ENCODE measurements at places on chromosomes 4 and X.

DNA sequence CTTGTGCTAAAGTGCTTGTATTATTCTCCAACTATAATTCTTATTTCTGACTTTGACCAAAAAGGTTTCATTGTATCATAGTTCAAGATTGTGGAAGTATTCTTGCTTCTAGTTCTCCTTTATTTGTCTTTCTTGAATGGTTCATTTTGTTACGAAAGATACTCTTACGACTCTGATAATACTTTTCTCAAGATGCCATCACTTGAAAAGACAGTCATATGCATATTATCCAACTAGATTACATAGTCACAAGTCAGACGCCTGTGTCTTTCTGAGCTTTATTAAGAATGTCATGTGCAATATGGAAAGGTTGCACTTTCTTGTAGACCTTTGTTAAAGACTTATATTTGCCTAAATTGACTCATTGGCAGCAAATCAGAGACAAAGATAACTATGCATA is 71.4 kb upstream of the HPGD start:
- H3K27me3 ChIP-seq, result no peaks in the 10 kb centered on the region
- H3K4me1 ChIP-seq, result no peaks in the 10 kb centered on the region
- no peaks in the 10 kb centered on the region for H3K36me3 ChIP-seq
- no peak overlapping the region for H3K4me3 ChIP-seq
- no peak for DNase-seq

GRCh38 chr4:41256131-41256739 is 493 bp upstream of the UCHL1 start:
- peaks cover 2% of the 10 kb centered on the region for H3K4me1 ChIP-seq
- H3K27me3 ChIP-seq, result peaks cover 2% of the 10 kb centered on the region
- no peaks in the 10 kb centered on the region for H3K36me3 ChIP-seq
- H3K27ac ChIP-seq, result no peak overlapping the region

GRCh38 chr4:123386609-123387008 is 10.0 kb upstream of the SPRY1 start:
- no peaks in the 10 kb centered on the region for H3K27me3 ChIP-seq
- no peaks in the 10 kb centered on the region for H3K36me3 ChIP-seq
- DNase-seq, result no peak
- H3K4me1 ChIP-seq, result no peaks in the 10 kb centered on the region
- H3K27ac ChIP-seq, result no peak overlapping the region

GRCh38 chr4:171956678-171957077 is 143.5 kb downstream of the GALNTL6 start:
- H3K27me3 ChIP-seq, result no peaks in the 10 kb centered on the region
- H3K4me1 ChIP-seq, result no peaks in the 10 kb centered on the region
- no peaks in the 10 kb centered on the region for H3K36me3 ChIP-seq
- no peak overlapping the region for H3K27ac ChIP-seq
- DNase-seq, result no peak
- no peak overlapping the region for H3K4me3 ChIP-seq

- DNase-seq, result no peak
- H3K4me1 ChIP-seq, result no peaks in the 10 kb centered on the region
- no peaks in the 10 kb centered on the region for H3K27me3 ChIP-seq
- H3K36me3 ChIP-seq, result no peaks in the 10 kb centered on the region
These were observed 46.2 kb downstream of the GSX2 start for GRCh38 chr4:54146139-54146538.

DNA sequence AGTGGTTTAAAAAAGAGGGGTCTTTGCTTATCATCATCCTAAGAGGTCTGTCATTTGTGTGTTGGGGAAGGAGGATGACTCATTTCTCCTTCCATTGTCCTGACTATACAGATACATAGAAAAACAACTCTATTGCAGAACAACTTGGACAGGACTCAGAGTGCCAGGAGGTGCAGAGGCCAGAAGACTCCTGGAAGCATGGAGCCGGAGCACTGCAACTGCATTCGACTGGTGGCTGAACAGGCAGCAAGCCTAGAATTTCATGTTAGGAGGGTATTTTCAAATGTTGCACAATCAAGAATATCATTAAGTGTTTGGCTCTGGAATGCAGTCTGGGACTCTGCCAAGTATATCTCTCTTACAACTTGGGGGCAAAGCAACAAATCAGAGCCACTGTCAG is 35.0 kb upstream of the MAML3 start:
- peaks cover 6% of the 10 kb centered on the region for H3K4me1 ChIP-seq
- peak; percentile 15 for DNase-seq
- no peaks in the 10 kb centered on the region for H3K27me3 ChIP-seq
- H3K4me3 ChIP-seq, result no peak overlapping the region
- H3K27ac ChIP-seq, result no peak overlapping the region

DNA sequence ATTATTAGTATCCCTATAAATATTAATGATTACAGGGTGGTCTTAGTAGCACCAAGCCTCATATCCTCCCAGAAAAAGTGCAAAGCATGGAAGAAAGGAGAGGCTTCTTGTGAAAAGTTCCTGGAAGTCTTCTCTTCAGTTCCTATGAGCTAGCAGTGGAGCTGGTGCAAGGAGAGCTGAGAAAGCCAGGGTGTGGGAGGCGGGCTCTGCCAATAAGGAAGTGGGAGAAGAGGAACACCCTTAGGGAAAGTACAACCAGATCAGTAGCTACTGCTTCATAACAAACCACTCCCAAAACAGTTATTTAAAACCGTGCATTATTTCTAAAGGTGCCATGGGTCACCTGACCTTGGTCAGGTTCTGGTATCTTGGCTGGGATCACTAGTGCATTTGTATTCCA is 72.4 kb downstream of the MAP9 start:
- H3K4me1 ChIP-seq, result no peaks in the 10 kb centered on the region
- no peaks in the 10 kb centered on the region for H3K36me3 ChIP-seq
- no peak overlapping the region for H3K4me3 ChIP-seq
- H3K27me3 ChIP-seq, result no peaks in the 10 kb centered on the region
- no peak overlapping the region for H3K27ac ChIP-seq

DNA sequence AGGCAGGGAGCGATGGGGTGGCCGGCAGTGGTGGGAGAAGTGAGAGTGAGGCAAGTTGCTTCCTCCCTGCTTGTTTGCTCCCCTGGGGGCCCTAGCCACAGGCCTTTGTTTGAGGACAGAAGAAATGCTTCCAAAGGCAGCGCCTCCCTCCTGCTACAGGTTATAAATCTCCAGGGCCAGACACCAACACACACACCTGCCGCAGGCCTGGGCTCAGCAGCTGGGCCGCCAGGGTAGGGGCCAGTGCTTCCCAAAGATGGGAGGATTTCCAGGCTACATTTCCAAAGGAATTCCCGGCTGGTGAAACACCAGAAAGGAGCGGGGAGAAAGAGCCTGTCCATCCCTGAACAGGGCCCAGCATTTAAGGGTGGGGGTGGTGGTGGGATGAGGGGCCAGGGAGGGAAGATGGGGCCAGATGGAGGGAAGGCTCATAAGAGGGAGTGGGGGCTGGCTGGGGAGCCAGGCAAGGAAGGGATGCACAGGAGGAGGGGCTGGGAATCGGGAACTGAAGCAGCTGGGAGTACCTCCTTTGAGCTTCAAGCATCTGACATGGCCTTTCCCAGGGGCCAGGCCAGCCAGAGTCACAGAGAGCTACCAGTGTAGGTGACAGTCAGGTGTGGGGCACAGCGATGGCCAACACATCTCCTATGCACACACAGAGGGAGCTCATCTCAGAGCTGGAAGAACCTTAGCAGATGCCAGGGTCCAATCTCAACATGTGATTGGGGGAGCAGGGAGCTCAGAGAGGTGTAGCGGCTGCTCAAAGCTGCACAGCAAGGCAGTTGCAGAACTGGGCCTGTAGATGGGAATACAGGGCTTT is 143.9 kb downstream of the PJA1 start:
- no peaks in the 10 kb centered on the region for H3K36me3 ChIP-seq
- no peaks in the 10 kb centered on the region for H3K4me1 ChIP-seq
- DNase-seq, result no peak
- H3K4me3 ChIP-seq, result no peak overlapping the region

DNA sequence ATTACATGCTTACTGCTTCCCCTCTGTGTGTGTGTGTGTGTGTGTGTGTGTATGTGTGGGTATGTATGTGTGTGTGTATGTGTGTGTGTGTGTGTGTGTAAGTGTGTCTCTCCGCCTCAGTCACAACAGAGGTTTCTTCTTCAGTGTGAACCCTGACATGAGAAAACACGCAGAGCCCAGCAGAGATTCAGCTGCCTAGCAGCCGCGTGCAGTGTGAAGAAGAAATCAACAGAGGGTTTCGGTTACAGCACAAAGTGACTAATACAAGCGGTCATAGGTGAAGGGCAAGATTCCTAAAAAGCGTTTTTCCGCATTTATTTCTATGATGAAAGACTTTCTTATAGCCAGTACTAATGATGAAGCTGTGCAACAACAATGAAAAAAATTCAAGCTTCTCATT is 55.3 kb upstream of the ZFP42 start:
- no peaks in the 10 kb centered on the region for H3K4me1 ChIP-seq
- no peaks in the 10 kb centered on the region for H3K27me3 ChIP-seq
- no peak for DNase-seq
- H3K4me3 ChIP-seq, result no peak overlapping the region

DNA sequence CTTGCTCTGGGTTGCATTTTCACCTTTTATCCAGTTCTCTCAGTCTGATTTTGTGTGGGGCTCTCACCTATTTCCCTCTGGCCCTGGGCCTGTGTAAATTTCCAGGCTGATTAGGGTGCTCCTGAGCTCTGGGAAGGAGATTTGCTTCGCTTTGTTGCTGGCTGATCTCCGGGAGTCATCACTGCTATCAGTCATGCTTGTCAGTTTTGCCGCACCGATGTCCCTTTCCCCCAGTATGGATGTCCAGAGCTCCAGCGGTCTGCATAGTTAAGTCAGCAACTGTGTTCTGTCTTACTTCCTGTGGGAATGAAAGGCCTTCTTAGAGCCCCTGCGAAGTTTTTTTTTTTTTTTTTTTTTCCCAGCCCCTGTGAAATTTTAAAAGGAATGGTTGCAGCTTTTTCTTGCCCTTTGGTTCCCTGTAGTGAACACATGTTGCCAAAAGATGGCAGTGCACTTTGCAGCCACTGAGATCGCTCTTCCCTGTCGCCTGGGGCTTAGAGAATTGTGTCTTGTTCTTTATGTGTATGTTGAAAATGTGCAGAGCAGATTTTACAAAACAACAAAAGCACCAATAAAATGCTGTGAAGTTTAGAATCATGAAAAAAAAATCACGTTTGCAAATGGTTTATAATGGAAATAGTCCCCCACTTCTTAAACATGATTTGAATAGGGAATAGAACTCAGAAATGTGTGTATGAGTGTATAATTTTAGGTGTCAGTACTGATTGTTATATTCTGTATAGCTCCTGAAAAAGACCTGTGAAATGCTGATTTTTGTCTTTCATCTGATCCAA is 109.1 kb upstream of the SLC4A4 start:
- H3K4me1 ChIP-seq, result no peaks in the 10 kb centered on the region
- no peaks in the 10 kb centered on the region for H3K27me3 ChIP-seq
- H3K4me3 ChIP-seq, result peak overlapping the region; percentile 30
- H3K27ac ChIP-seq, result no peak overlapping the region
- peak; percentile 61 for DNase-seq
- no peaks in the 10 kb centered on the region for H3K36me3 ChIP-seq

Data from kidney (tissue), 22 donors.